ENCODE measurements at places on chromosomes 5 and 9.
A peak's percentile ranks its signal among the peaks of the same experiment; 100 is the strongest.

GRCh38 chr9:107175816-107176435 lies 107.2 kb upstream of the RAD23B start:
- DNase-seq: no peak

DNA sequence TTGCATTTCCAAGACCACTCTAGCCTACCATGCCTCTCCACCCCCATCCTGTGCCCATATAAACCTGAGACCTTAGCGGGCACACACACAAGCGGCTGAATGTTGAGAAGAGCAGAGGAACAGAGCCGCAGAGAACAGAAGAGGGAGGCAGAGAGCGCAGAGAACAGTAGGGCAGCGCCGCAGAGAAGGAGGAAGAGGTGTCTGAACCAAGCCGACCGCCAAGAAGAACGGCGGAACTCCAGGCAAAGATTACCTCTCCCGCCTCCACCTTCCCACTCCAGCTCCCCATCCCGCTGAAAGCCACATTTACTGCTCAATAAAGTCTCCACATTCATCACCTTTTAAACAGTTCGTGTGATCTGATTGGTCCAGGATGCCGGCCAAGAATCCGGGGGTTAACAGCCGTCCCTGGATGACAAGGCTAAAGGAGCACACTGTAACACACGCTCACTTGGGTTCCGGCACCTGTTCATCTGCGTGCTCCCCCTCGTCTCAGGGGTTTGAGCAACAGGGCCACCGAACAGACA lies 33.2 kb downstream of the GRIN3A start:
- DNase-seq: peak; percentile 25

DNA sequence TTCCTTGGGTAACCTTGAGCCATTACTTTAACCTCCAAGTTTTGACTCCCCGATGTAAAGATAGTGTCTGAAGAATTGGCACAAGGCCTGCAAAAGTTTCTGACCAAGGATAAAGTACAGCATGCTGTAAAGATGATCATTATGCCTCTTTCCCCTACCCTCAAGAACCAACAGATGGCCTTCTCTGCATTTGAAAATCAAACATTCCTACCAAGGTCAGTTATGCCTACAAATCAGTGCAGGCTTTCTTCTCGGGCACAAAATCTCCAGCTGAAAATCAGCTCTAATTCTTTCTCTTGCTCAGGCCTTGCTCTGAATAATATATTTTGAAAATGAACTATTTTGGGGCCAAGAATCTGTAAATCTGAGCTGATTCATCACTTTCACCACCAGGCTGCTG lies 59.7 kb downstream of the PPP2R2B start:
- no peak for DNase-seq

GRCh38 chr9:110847671-110848070 lies 179.1 kb downstream of the MUSK start:
- no peak for DNase-seq

DNA sequence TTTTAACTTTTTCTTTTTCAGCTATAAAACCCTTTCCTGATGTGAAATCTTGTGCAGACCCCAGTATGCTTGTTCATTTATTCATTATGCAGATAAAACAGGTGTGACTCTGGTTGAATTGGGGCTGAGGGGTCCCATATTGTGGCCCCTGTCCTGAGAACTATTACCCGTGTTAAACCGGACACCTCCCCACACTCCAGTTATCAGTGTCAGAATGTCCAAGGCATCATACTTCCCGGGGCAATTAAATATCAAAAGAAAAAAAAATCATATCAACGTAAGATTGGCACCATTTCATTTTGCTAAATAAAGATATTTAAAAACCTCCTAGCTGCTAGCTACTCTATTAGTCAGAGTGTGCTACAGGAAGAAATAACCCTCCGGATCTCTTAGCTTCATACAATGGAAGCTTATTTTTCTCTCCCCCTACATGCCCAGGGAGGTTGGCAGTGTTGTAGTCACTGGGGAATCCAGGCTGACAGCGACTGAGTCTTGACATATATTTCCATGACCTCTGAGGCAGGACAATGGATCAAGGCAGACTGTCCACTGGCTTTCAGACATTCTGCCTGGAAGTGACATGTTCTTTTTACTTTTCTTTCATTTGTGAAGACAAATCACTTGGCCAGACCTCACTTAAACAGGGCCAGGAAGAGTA lies 170.0 kb downstream of the SEC61B start:
- DNase-seq: no peak

DNA sequence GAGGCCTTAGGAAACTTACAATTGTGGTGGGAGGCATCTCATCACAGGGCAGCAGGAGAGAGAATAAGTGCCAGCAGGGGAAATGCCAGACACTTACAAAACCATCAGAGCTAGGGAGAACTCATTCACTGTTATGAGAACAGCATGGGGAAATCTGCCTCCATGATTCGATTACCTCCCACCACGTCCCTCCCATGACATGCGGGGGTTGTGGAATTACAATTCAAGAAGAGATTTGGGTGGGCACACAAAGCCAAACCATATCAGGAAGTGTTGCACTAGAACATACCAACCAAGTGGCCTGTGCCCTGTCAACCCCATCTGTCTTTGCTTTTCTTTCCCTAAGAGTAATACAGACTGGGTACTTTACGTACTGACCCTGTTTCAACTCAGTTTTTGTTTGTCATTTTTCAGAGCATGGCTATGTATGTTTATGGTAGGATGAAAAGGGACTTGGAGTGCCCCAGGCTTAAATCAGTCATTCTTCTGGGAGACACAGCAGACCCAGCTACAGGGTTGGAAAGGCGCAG lies 58.3 kb upstream of the TGFBR1 start:
- DNase-seq: no peak

- no peak for DNase-seq
These were observed 68.5 kb downstream of the GHR start for GRCh38 chr5:42491699-42492098.

DNA sequence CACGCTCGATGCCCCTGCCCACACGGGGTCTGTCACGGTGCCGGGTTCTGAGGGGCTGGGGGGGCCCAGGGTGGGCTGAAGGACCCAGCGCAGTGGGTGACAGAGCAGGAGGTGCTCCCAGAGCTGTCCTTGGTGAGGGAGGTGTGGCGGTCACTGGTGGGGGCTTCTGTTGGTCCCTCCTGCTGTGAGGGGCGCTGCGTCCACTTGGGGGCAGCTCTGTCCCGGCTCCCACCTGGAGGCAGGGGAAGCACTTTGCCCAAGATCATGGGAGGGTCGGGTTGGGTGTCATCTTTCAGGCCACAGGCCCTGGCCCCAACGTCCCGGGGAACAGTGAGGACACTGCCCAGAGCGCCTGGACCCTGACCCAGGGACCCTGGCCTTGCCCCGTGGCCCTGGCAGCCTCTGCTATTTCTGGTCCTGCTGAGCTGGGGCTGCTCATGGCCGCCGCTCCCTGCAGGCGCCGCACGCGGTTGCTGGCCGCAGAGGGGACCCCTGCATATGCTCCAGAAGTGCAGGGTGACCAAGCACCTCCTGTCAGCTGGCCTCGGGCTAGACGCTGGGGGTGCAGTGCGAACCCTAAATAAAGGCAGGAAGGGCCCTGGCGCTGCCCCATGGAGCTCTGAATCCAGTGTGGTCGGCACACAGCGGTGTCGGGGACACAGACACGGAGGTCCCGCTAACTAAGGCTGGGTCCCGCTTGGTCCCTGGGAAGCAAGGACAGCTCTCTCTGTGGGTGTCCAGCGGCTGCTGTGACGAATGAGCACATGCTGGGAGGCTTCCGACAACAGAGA lies 11.6 kb upstream of the RNU6ATAC start:
- no peak for DNase-seq

GRCh38 chr5:127298656-127299055 lies 8.1 kb downstream of the MEGF10 start:
- no peak for DNase-seq

DNA sequence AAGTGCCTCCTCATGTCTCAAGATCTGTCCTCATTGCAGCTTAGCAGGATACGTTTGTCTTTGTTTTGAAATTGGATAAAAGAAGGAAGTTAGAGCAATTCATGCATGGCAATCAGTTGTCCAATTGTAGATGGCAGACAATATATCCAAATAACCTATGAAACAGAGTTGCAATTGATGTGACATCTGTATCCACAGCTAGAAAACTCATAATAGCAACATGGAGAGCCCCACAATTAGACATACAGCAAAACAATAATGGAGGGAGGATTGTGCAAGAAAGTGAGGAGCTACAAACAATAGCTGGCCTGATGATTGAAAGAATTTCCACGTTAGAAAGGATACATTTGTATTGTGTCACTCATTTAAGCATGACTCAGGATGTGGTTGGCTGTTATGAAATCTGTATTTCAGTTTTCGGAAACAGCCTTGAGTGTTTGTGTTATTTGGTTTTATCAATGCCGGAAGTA lies 132.0 kb downstream of the FAM174A start:
- no peak for DNase-seq

GRCh38 chr5:21613971-21614488 lies 1239.1 kb downstream of the CDH12 start:
- no peak for DNase-seq

GRCh38 chr9:71620746-71621145 lies 147.6 kb downstream of the CEMIP2 start:
- no peak for DNase-seq

DNA sequence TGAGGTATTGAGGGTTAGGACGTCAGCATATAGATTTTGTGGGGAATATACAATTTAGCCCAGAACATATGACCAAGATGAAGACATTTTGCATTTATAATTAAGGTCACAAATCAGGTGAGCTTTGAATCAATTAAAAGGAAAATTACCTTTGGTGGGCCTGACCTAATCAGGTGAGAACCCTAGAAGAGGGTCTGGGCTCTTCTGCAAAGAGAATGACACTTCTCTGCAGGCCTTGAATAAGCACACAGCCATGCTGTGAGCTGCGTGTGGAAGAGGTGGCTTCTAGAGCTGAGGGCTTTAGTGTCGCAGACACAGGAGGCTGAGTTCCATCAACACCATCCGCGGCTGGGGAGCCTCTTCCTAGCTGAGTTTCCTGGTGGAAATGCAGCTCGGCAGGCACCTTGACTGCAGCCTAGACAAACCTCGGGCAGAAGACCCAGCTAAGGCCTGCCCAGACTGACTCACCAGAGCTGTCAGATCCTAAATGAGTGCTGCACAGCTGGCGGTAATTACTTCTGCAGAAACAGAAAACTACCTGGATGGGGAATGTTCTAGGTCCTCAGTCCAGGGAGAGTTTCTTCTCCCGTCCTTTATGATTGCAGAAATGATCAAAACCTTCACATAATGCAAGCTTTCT lies 287.5 kb upstream of the IRX1 start:
- DNase-seq: no peak

GRCh38 chr9:18441261-18441660 lies 32.7 kb upstream of the ADAMTSL1 start:
- DNase-seq: no peak

DNA sequence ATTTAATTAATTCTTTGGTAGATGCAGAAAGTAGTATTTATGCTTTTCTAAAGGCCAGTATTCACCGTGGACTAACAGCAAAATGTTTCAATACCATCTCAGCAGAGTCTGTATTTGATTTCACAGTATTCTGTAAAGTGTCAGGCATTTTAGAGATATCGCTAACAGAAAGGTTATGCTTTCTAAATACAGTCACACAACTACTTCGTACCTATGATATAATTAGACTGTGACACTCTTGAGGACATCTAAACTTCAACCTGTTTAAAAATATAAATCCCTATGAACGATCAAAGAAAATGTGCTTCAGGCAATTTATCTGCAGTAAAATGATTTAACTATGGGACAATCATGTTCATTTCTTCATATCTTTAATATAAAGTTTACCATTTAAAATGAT lies 41.7 kb upstream of the JAK2 start:
- DNase-seq: no peak

DNA sequence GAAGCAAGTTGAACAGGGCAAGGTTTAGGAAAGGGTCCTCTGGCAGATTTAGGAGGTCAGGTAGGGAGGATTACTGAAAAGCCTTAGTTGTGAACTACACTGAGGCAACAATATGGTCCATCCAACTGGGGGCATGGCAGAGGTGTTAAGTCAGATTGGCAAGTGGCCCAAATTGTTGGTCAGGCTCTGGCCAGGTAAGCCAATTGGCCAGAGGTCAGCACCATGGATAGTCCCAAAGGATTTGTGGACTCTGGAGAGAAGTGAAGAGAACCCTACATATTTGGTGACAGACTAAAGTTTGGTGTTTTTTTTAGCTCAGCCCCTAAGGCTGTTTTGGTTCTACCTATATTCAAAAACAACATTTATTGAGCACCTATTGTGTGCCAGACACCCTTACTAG lies 39.1 kb upstream of the RASGRF2 start:
- DNase-seq: no peak

- no peak for DNase-seq
These were observed 605.4 kb downstream of the ISL1 start for GRCh38 chr5:51988634-51989033.

DNA sequence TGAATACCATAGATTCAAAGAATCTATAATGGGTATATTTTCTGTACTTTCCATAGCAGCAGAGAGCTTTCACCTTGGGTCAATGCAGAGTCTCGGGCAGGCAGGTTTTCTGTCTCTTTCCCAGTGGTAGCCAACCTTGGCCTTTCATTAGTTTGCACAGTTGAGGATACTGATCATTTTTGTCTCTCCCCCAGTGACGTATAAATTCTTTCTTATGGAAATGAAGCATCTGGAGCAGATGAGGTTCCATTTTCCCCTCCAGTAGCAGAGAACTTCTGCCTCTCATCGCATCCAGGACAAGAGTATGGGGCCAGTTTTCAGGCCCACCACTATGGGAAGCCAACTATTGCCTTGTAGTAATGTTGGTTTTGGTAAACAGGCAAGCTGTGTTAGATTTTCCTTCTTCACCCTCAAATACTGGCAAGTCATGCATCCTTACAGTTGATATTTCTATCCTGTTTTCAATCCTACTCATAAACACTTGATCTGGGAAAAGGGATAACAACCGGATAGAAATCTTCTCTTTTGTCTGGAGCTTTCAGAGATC lies 845.2 kb upstream of the CDH18 start:
- DNase-seq: no peak

DNA sequence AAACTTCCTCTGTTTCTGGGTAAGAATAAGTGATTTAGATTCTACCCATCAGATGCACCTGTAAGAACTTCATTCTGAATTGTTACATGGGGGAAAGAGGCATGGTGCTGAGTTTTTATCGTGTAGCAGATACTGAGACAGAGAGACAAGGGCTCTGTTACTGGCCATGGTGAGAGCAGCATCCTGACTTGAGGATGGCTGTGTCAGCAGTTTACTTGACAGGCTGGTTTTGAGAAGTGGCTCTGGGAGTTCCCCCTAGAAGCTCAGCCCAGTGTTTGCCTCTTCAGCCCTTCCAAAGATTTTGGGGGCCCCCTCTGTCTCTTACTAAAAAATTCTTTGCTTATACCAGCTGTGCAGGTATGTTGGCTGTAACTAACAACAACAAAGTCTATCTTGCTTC lies 510.5 kb downstream of the LRRC70 start:
- no peak for DNase-seq

DNA sequence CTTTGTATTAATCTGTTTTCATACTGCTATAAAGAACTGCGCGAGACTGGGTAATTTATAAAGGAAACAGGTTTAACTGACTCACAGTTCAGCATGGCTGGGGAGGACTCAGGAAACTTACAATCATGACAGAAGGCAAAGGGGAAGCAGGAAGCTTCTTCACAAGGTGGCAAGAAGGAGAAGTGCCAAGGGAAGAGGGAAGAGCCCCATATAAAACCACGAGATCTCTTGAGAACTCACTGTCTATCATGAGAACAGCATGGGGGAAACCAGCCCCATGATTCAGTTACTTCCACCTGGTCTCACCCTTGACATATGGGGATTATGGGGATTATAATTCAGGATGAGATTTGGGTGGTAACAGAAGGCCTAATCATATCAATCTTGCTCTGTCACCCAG lies 60.9 kb upstream of the CHD1 start:
- DNase-seq: no peak
